ENCODE measurements at places on chromosomes 2 and 18.

GRCh38 chr2:113240915-113241911 is 37.5 kb downstream of the PAX8 start:
- no peak for DNase-seq

- no peak for DNase-seq
Measured at GRCh38 chr2:54455131-54455562, 980 bp upstream of the SPTBN1 start.

- peak; percentile 36 for DNase-seq
Measured at GRCh38 chr2:15560140-15560987, 770 bp downstream of the NBAS start.

GRCh38 chr2:19425419-19425818 is 67.0 kb upstream of the OSR1 start:
- no peak for DNase-seq

DNA sequence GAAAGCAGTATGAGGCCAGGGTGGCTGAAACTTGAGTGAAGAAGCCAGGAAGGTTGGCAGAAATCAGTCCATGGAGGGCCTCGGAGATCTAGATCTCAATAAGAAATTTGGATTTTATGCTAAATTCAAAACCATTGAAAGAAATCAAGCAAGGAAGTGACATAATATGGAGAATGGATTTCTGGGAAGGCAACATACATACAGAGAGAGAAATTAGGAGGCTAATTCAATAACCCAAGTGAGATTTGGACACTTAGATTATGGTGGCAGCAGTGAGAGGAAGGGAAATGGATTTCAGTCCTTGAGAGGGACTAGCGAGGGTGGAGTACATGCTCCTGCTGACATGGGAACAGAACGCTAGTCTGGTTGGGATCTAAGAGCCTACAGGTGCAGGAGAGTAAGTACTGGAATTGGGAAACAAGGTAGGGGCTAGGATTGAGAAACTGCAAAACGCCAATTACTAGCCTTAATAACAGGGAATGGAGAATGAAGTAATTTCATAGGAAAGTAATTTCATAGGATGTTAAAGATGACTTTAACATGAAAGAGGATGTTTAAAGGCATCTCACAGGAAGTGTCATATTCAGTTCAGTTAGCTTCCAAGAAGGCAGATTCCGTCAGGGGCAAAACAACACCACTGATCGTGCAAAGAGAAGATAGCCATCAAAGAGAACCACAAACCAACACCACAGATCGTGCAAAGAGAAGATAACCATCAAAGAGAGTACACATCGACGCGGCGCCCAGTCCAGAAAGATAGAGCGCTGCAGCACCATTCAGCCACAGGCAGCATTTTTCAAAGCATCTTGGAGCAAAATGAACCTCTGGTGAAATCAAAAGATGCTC is 27.2 kb downstream of the CDKL4 start:
- DNase-seq, result no peak

- no peak for DNase-seq
Measured at GRCh38 chr2:102013206-102014040, 21.7 kb downstream of the IL1R2 start.

DNA sequence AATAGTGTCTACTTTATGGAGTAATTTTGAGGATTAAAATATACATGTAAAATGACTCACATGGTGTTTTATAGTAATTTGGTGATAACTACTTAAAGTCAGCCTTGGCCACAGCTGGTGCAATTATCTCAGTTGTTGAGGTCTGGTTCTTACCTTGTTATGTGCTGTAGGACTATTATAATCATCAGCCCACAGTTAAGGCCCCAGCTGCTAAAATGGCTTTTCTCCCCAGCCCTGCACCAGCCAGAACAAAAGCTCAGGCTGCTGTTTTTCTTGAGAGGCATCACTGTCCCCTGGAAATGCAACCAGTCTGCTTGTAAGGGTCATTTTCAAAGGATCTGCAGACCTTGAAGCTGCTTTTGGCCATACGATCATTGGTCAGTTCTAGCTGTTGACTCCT is 283.3 kb upstream of the THUMPD2 start:
- no peak for DNase-seq

DNA sequence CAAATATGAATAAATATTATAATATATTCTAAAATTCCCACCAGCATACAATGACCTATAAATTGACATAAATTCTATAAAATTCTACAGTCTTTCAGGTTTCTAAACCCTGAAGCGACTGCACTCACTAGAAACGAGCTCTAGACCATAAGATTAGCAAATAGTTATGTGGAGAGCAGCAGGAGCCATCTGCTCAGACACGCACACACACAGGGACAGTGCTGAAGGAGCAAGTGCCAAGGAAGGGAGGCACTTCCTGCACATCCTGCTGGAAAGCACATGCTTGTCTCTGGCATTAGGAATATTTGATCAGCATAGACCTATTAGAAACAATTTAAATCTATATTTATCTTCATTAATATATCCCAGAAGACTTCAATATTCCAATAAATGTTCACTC is 713.9 kb upstream of the CDH2 start:
- DNase-seq, result no peak

- no peak for DNase-seq
Measured at GRCh38 chr18:49884959-49885358, 71.6 kb upstream of the ACAA2 start.

DNA sequence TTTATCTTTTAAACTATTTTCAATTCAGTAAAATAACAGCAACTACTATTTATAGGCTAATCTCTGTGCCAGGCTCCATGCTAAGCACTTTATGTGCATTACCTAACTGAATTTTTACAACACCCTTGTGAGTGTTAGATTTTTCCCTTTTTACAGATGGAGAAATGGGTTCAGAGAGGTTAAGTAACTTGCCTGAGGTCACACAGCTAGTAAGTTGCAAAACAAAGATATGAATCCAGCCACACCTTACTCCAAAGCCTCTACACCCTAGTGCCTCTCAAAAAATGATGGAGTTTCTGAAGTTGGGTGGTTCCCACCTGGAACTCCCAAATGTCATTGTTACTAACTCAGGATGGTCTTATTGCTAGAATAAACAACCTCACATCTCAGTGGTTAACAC is 60.8 kb downstream of the RHOB start:
- no peak for DNase-seq

GRCh38 chr2:23912054-23912453 is 14.9 kb downstream of the ATAD2B start:
- DNase-seq, result no peak

DNA sequence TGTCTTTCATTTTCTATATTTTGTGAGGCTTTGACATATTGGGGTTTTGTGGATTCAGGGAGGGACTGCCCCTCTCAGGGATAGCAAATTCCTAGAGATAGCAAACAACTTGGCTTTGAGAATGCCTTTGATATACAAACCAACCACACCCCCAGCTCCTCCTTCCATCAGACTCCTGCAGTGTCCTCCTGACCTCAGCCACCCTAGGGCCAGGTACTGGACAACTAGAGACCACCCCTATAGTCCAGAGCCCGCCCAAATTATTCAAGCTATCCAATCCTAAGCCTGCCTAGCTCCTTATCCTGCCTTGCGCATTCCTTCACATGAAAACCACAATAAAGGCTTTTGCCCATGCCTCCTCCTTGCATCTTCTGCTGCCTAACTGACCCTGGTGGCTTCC is 22.9 kb upstream of the STAM2 start:
- DNase-seq, result no peak

DNA sequence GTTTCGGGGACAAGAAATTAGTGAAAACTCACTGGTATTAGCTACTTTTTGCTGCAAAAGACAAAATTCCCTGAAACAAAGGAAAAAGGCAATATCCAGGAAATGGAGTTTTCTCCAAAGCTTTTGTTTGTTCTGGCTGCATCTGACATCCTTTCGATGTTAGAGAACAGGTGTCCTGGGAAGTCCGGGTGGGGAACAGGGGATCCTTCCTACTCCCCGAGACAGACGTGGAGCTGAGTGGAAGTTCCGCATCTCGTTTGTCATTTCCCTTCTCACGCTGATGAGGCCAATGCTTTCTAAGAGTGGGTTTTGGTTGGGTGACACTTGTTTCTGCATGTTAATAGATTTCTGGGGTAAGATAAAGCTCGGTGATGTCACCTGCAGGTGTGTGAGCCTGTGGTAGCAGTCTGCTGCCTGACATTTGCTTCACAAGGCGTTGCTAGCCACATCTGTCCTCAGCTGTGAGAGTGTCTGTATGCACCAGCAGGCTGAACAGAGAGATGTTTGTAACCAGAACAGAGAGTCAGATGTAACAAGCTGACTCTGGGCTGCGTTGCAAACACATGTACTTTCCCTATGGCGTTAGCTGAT is 125.9 kb downstream of the ACOXL start:
- no peak for DNase-seq

DNA sequence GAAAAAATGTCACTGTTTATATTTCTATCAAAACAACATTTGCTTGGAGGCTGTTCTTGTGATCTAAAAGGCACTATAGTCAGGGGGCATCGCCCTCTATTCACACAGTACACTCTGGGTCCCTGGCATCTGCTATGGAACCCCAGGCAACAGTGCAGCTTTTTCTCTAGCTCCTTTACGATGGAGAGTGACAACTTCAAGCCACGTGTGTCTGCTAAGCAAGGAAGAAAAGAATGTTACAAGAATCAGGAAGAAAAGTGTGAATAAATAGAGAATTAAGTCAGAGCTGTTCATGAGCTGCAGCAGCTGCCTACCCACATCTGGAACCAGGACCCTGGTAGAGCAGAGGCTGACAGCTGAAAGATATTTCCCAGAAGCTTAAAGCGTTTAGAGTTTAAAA is 11.2 kb downstream of the RND3 start:
- DNase-seq, result no peak

- DNase-seq, result no peak
Measured at GRCh38 chr18:22465859-22466457, 48.2 kb upstream of the CTAGE1 start.

GRCh38 chr18:74400813-74401212 is 56.3 kb downstream of the DIPK1C start:
- no peak for DNase-seq

- peak; percentile 14 for DNase-seq
Measured at GRCh38 chr2:60641811-60642788, 88.6 kb upstream of the BCL11A start.

DNA sequence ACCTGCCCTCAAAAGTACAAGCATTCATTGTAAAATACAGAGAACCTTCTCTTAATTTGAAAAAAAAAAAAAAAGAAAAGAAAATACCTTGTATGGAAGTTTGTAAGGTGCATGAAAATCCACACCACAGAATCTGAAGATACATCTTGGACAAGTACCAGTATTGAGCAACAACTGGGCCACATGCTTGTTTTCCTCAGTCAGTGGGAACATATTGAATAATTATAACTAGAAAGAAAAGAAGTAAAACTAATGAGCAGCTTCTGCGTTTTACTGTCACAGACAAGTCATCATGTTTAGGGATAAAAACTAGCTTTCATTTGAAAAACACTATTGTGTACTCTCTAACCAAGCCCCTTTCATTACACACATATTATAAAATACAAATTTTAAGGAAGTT is 5.8 kb upstream of the PEX13 start:
- DNase-seq, result no peak

- peak; percentile 25 for DNase-seq
Measured at GRCh38 chr18:25875551-25876240, 214.7 kb downstream of the SS18 start.

GRCh38 chr2:238941262-238941792 is 93.4 kb downstream of the TWIST2 start:
- no peak for DNase-seq

DNA sequence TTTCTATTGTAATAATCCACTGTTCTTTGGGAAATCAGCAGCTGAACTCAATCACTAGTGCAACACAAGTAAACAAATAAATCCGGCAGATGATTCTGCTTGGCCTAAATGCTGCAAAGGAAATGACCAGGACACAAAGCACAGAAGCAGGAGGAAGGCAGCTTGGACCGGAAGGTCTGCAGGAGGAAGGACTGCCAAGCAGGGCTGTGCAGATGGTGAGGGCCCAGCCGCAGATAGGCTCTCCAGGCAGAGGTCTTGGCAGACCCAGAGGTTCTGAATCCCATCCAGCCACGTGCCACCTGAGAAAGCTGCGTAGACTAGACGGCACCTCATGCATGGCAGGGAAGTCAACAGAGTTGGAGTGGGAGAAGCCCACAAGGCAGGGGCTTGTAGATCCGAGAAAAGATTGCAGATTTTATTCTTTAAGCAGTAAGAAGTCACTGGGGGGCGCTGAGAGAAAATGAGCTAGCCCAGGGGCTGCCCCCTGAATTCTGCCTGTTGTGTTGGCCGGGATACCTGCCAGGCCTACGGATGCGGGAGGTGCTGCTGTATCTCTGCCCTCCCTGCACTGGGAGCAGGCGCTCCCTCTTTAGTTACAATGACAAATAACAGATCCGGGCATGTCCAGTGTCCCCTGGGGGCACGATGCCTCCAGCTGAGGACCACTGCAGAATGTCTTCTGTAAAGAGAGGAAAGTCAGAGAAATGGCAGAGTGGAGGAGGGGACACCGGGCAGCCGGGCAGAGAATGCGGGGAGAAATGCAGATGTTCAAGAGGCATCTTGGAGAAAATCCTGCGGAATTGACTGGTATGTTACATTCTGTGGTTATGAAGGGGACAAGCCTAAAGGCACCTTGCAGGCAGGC is 153.5 kb downstream of the PXDN start:
- no peak for DNase-seq

DNA sequence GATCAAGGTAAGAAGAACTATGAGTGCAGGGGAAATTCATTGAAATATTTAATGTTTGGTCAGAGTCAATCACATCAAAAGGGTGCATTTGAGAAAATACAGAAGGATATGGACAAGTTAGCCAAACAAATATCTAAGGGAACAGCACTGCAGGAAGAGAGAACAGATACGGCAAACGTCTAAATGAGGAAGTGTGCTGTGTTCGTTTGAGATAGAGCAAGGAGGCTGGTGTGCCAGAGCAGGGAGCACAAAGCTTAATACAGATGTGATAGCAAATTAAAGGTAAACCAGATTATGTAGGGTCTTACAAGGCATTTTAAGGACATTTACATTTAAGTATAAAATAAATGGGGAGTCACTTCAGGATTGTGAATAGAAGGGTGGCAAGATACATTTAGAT is 241.3 kb upstream of the ZNF804A start:
- DNase-seq, result no peak

- peak; percentile 27 for DNase-seq
Measured at GRCh38 chr2:135709992-135710391, 31.7 kb upstream of the UBXN4 start.

DNA sequence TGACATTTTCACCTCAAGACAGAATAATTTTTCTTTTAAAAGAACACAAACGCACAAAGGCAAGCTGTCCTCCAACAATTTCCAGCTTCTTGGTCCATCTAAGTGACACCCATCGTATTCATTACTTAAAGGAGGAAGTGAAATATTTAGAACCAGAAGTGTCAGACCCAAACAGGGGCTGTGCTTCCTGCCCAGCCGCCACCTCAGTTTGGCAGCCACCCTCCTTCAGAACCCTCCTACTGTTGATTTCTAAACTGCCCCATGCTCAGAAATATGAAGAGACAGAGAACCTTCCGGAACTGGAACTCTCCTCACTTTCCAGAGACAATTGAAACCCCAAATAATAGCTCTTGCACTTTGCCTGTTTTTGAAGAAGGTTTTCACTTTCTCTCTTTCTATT is 734.8 kb upstream of the SALL3 start:
- DNase-seq, result no peak

DNA sequence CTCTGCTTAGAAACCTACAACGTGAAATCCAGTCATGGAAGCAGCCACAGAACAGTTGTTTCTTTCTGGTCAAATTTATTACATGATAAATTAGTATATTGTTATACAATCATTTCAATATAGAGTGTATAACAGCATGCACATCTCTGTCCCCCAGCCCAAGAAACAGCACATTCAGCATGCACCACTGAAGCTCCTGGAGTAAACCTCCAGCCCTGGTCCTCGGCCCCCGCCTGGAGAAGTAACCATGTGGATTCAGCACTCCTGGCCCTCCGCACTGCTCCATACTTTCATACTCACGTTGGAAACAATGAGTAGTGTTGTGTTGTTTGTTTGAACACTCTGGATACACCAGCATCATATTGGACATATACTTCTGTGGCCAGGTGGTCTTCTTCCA is 15.3 kb upstream of the ID2 start:
- no peak for DNase-seq
